ENCODE measurements at places on chromosomes 13 and 19.

- no peak for DNase-seq
Measured at GRCh38 chr19:35397064-35397463, 26.2 kb downstream of the GPR42 start.

- DNase-seq: no peak
Measured at GRCh38 chr19:1058112-1058511, 8.9 kb upstream of the ARHGAP45 start.

- peak; percentile 16 for DNase-seq
Measured at GRCh38 chr13:33547035-33547434, 261.5 kb upstream of the STARD13 start.

DNA sequence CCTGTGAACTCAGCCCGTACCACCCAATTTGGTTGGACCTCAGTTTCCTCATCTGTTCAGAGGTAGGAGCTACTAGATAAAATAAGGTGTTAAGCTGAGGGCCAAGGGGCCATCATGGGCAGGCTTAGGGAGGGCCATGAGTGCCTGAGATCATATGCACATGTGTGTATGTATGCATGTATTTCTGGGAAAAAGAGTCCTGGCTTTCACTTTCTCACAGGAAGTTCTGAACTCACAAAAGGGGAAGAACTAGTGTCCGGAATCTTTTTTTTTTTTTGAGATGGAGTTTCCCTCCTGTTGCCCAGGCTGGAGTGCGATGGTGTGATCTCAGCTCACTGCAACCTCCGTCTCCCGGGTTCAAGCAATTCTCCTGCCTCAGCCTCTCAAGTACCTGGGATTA, 18.9 kb downstream of the TGFB1 start:
- no peak for DNase-seq

DNA sequence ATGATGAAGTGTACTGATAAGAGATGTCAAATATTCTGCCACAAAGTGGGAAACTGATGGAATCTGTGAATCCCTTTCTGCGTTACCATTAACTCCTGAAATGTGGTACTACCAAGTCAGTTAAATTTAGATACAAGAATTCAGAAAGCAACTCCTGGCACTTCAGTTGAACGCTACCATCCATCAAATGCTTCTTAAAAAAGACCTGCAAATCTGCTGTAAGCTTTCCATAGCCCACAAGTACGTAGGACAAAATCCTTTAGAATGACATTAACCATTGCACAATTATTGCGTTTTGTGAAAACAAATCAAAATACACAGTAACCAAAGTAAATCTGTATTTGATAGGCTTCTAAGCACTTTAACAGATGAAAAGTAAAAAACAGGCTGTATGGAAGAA, 5.4 kb downstream of the SMAD9 start:
- DNase-seq: no peak
